ENCODE measurements at places on chromosomes 1 and 21. TPM values are rescaled to one million over a fixed set of nuclear protein-coding genes. Genes with fewer than 3 reads are reported as not detected.

DNA sequence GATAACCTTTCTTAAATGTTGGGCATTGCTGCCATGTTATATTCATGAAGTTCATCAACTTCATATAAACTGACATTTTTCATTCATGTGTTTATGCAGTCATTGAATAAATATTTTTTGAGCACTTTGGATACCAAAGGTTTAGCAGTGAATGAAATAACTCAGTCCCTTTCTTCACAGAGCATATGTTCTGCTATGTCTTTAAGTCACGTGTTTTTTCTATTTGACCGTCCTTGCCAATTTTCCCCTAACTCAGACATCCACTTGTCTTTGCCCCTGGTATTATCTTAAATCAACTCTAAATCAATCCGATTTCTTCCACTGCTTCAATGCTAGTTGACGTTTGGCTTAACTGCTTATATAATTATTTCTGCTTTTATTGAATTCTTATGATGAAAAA lies 16.6 kb downstream of the ADARB1 start:
- no peak for DNase-seq

DNA sequence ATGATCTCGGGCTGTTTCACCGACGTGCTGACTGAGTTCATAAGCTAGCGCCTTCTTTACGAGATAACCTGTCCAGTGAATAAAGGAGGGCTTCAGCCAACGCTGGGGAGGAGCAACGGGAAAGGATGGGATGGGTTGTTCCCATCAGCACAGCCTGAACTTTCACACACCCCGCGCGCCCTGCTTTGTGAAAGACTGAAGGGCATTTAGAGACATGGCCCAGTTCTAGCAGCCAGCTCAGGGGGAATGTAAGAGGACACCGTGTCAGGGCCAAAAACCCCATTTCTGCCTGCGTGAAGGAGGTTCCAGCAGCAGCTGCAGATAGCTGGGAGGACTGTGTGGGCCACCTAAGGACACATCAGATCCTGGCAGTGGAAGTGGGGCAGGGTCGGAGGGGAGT lies 255.1 kb upstream of the RAB4A start:
- DNase-seq: no peak

- DNase-seq: no peak
Observed at GRCh38 chr1:235021815-235022214, 106.8 kb downstream of the TOMM20 start.

KLHDC9 gene
- total RNA-seq: 0.39 TPM
